ENCODE measurements at places on chromosomes 16 and 17.

- no peak for DNase-seq
Measured at GRCh38 chr17:41528959-41529353, 848 bp upstream of the KRT19 start.

- no peak for DNase-seq
Measured at GRCh38 chr17:56521414-56522141, 71.9 kb upstream of the NOG start.

DNA sequence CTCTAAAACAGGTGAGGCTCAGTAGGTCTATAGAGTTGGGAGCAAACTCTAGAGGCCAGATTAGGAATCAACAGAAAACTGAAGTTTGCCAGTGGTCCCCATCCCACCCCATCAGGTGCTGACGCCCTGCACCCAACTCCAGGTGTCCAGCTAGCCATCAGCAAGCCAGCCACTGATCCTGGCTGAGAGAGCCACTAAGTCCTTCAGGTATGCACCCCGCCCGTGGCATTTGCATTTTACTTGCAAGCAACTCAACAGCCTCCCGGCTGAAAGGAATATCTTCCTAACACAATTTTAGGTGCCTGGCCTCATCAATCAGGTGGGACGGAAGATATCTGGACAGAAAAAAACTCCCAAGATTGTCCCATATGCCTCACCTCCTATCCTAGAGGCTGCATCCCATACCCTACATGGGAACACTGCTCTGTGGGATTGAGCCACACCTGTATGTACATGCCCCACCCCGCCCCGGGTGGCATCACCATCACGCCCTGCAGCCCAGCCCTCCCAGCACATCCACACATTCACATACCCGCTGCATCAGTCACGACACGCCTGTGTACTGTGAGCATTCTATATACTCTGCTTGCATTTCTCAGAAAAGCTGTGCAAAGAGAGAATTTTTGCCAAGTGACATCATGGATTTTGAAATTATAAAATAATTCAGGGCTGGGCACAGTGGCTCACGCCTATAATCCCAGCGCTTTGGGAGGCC, 8.3 kb downstream of the OTOP3 start:
- no peak for DNase-seq

- DNase-seq, result no peak
Measured at GRCh38 chr16:54748611-54749190, 182.0 kb upstream of the IRX5 start.

DNA sequence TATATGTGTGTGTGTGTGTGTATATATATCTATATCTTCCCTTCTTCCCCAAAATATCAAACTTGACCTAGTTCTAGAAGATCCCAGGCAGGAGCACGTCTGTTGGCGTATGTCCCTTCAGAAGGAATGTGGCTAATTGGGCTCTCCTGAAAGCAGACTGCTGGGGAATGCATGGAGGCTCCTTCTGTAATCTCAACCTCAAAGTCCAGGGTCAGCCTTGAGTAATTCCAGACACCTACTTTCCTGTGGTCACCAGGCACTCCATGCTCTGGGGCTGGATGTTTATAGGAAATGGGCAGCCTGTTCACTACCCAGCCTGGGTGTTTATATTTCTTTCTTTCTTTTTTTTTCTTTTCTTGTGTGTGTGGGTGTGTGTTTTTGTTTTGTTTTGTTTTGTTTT, 13.4 kb downstream of the BCO1 start:
- DNase-seq, result peak; percentile 10

DNA sequence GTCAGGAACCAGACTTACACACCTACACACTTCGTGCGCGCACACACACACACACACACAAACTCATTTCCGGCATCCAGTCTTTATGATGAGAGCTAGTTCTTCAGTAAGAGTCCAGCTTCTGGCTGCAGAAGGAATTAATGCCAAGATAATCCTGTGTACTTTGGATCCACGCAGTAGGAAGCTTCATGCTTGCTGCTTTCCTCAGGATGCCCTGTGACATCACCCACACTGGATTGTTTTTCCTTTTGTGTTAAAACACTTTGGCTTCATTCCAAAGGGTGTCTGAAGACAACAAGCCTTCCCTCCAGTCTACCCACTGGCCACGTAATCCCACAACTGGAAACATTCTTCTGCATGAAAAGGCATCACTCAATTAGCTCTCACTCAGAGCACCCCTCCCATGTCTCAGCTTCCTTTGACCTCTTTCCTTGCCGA, 35.4 kb downstream of the KCNJ16 start:
- DNase-seq, result peak; percentile 14

GRCh38 chr17:44232061-44232460, 12.6 kb upstream of the UBTF start:
- DNase-seq, result no peak

GRCh38 chr17:60557805-60558204, 31.8 kb upstream of the APPBP2 start:
- no peak for DNase-seq

- no peak for DNase-seq
Measured at GRCh38 chr16:53067675-53068074, 12.9 kb downstream of the CHD9 start.

DNA sequence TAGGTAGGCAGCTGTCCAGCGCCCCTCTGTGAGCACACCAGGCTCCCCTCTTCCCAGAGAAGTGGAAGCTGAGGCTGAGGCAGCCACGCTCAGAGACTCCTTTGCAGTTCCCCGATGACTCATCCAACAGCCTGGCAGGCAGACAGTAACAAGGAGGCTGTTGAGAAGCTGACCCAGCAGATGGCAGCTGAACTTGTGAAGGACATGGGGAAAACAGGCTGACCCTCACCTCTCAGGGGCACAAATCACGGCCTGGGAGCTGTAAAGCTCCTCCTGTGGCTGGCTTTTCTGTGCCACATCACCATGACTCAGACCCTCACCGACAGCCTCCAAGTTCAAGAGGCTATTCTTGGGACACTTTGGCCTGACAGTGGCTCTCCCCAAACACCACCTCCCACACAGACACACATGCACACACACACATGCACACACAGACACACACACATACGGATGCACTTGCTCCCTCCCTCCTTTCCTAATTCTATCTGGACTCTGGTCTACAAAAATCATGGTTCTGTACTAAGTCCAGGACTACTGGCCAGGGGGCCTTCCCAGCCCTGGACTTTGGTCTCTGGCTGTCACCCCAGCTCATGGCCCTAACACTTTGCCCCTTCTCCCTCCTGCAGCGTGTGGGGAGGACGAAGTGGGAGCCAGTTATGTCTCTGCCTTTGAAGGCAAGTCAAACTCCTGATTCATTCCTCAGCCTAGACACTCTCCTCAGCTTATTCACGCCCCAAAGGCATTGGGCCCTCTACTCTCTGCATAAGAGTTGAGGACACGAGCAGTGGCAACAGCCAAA, 23.2 kb downstream of the MAP3K14 start:
- peak; percentile 86 for DNase-seq

DNA sequence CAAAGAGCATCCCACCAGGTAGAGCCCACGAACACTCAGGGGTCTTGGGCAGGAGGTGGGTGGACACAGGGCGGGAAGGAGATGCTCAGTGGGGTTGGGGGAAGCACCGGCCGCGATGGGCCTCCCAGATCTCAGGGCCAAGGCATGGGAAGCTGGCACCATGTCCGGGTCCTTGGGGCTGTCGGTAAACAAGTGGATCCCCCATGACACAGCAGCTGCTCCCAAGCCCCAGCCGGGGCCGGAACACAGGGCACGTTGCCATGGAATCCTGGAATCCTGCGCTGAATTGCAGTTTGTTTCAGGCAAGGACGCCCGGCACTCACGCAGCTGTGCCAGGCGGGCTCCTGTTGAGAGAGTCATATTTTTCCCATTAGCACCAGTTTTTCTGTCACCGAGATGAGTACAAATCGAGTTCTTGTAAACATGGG, 23.0 kb upstream of the CHMP6 start:
- DNase-seq, result peak; percentile 46

DNA sequence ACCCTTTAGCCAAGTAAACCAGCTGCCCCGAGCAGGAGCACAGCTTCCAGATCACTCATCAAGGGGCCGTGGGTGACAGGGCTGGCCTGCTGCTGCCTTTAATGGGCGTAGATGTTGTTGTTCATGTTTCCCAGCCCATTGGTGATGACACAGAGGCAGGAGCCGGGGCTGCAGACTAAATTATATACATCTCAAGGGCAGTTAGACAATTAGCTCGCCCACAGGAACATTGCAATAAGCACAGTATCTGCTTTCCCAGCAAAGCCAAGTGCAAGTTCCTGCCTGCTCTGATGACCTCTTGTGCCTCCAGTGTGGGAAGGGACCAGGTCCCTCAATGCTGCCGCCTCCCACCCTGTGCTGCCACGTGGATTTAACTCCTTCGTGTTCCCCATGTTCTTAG, 485.8 kb downstream of the MAF start:
- no peak for DNase-seq

DNA sequence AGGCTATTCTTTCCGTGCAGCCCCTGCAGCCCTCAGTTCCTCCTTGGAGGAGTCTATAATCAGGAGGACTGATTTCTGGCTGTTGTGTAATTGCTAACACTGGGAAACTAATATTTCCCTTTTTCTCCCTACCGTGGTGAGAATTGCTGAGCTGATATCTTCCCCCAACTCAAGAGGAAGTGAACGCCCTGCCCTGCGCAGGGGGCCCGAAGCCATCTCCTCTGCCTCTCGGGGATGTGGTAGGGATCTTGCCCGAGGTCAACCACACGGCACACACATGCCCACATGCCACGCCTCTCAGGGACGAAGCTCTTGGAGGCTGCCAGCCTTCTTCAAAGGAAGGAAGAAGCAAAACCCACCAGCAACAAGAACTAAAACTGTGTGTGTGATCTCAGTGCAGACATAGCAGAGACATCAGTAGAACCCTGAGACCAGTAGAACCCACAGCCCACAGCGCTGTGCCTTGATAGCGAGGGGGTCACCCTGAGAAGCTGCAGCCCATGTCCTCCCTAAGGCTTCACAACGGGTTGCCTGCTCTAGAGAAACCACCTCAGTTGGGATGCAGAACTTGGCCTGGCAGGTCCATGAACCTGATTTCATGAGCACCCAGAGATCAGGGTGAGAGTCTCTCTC, 8.9 kb upstream of the ULK2 start:
- DNase-seq, result no peak

DNA sequence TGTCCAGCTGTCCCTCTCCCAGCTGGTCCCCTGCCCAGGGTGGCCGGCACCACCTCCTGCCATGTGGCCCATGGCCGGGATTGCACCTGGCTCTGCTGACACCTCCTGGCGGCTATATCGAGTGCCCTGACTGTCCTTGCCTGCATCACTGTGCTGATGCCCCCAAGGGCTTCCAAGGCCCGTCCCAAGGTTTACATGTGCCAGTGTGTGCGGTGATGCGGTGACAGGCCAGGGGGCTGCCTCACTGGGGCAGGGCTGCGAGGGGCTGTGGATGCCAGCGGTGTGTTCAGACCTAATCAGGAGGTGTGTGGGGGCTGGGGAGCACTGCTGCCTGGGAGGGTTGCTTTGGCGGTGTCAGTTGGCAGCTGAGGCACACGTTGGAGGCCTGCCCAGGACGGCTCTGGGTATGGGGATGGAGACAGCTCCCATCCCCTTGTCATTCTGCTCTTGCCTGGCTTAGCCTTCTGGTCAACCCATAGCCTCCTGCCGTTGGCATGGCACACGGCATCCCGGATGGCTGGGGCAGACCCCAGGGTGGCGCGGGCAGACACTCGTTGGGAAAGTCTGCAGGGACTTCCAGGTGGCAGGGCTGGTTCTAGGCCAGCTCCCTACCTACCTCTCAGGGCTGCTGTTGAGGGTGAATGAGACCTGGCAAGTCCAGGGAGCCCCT, 5.5 kb downstream of the MAP2K3 start:
- no peak for DNase-seq

DNA sequence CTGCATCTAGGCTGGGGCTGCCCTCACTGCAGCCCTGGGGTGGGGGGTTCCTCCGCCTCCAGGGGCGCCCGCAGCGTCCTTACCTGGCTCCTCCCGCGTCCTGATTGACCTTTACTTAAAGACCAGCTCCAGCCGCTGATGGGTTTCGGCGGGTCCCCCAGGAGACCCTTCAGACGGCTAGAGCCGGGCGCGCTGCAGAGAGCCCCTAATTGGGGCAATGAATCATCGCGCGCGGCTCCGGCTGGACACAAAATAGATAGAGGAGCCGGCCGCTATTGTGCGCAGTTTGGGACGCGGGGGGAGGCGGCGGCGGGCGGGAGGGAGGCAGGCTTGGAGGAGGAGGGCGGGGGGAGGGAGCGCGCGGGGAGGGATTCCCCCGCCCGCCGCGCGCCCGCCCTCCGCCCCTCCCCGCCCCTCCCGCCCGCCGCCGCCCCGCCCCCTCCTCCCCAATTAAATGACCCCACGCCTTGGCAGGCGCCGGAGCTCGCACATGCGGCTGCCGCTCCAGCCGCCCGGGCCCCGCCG, 56.5 kb upstream of the CIBAR2 start:
- DNase-seq, result peak; percentile 68

Measured in fibroblast of upper back skin (primary cell).